Stomach (tissue), 19 donors: ENCODE measurements at places on chromosomes 13 and 19. TPM values are rescaled to one million over a fixed set of nuclear protein-coding genes. Genes with fewer than 3 reads are reported as not detected.

FCGBP gene
- polyA plus RNA-seq, result 11.9 TPM

MAST1 gene
- polyA plus RNA-seq, result 0.56 TPM

KLK13 gene
- polyA plus RNA-seq, result 9.5 TPM

DNA sequence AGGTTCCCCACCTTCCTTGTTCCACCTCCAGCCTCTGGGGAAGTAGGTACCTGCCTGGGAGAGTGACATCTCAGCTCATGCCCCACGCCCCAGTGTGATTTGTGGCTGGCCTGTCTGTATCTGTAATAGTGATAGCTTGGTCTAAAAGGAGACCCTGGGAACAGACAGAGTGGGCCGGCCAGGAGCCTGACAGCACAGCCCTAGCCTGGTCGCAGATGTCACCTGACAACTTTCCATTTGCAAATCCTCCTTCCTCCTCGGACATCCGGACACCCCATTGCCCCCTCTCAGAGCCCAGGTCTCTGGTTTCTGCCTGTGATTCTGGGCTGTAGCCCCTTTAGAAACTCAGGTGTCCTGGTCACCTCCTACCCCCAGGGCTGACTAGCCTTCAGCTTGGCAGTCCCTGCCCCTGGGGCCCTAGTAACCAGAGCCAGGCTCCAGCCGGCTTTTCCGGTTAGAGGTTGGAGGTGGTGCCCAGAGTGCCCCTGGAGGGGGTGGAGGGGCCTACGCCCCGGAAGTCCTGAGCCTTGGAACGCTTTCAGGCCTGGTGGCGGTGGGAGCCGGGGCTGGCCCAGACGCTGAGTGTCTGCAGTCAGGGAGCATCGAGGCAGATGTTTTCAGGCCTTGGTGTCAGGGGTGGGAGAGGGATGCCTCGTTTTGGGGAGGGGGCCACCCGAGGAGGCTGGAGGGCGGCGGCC lies 6.5 kb downstream of the LRRC8E start:
- peak; percentile 86 for DNase-seq
- peak overlapping the region; percentile 23 for H3K27ac ChIP-seq
- H3K36me3 ChIP-seq, result no peaks in the 10 kb centered on the region
- H3K27me3 ChIP-seq, result no peaks in the 10 kb centered on the region
- H3K4me3 ChIP-seq, result peak overlapping the region; percentile 3
- no peaks in the 10 kb centered on the region for H3K4me1 ChIP-seq

DNA sequence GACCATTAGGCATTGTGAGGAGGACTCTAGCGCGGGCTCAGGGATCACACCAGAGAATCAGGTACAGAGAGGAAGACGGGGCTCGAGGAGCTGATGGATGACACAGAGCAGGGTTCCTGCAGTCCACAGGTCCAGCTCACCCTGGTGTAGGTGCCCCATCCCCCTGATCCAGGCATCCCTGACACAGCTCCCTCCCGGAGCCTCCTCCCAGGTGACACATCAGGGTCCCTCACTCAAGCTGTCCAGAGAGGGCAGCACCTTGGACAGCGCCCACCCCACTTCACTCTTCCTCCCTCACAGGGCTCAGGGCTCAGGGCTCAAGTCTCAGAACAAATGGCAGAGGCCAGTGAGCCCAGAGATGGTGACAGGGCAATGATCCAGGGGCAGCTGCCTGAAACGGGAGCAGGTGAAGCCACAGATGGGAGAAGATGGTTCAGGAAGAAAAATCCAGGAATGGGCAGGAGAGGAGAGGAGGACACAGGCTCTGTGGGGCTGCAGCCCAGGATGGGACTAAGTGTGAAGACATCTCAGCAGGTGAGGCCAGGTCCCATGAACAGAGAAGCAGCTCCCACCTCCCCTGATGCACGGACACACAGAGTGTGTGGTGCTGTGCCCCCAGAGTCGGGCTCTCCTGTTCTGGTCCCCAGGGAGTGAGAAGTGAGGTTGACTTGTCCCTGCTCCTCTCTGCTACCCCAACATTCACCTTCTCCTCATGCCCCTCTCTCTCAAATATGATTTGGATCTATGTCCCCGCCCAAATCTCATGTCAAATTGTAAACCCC lies 2.8 kb upstream of the CEACAM5 start:
- H3K27ac ChIP-seq, result no peak overlapping the region
- no peak overlapping the region for H3K4me3 ChIP-seq
- no peaks in the 10 kb centered on the region for H3K4me1 ChIP-seq
- peak; percentile 73 for DNase-seq
- no peaks in the 10 kb centered on the region for H3K36me3 ChIP-seq

DNA sequence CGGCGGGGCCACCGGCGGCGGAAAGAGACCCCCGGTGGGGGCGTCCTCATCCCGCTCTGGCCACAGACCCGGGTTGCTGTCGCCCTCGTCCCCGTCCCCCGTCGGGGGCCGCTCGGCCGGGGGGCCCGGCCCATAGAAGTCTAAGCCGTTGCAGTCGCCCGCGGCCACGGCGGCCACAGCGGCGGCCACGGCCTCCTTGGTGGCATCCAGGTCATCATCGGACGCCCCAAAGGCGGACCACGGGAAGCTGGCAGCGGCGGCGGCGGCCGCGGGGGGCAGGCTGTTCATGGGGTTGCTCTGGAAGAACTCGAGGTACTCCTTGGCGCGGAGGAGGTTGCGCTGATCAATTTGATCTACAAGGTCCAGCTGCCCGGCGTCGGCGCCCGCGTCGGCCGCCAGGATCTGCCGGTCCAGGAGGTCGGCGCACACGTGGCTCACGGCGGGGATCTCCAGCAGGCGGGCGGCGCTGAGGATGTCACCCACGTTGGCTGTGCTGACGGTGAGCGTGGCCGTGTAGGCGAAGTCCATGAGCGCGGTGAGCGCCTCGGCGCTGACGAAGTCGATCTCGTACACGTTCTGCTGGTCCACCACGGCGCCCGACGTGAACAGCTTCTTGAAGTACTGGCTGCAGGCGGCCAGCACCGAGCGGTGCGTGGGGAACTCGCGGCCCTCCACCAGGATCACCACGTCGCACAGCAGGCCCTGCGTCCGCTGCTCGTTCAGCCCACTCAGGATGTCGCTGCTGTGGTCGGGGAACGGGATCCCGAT lies 12.1 kb downstream of the ZBTB7A start:
- no peaks in the 10 kb centered on the region for H3K27me3 ChIP-seq
